ENCODE measurements at places on chromosomes 13 and 19.
A peak's percentile ranks its signal among the peaks of the same experiment; 100 is the strongest.

DNA sequence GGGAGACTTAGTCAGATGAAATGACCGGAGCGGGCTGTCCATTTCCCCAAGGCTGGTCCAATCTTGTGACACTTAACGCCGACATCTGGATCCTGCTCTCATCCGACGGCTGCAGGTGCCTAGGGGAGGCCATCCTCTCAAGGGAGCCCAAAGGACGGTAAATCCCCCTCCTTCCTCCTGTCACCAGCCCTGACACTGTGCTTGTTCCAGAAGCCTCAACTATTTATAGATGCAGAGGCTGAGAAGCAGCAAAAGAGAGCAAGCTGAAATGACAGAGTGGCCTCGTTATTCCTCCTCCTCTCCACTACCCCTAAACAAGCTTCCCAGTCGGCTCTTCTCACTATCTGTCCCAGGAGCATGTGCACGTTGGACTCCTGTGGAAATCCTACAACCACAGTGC, 533.7 kb downstream of the LIG4 start:
- no peak for DNase-seq

- no peak for DNase-seq
These were observed 7.6 kb upstream of the CABP5 start for GRCh38 chr19:48051335-48052033.

GRCh38 chr13:90565985-90566713, 781.3 kb upstream of the MIR17HG start:
- no peak for DNase-seq

GRCh38 chr19:41927497-41928192, 604 bp downstream of the ERFL start:
- DNase-seq = no peak

DNA sequence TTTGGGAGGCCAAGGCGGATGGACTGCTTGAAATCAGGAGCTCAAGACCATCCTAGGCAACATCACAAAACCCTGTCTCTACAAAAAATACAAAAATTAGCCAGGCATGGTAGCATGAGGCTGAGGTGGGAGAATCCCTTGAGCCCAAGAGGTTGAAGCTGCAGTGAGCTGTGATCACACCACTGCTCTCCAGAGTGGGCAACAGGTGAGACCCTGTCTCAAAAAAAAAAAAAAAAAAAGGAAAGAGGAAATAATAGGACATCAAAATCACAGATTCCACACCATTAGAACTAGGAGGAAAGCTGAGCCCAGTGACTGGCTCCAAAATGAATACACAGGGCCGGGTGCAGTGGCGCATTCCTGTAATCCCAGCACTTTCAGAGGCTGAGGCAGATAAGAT, 3.2 kb upstream of the ZNF8 start:
- DNase-seq = no peak

DNA sequence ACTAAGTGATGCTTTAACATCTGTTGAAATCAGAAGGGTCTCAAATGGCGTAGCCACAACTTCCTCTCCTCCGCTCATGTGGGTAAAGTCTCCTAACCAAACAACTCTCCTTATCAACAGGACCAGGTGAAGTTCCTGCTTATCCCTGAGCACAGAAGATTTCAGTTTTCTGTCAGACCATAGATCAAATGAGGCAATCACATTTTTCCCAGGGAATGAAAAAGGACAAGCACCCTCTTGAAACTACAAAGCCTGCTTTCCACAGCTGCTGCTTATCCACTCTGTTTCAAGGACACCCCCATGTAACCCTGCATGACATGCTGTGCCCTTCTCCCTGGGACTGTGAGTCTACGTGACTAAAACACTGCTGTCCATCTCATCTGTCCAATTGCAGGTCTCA, 788.3 kb upstream of the SLITRK5 start:
- DNase-seq = no peak

- DNase-seq = no peak
These were observed 34.5 kb downstream of the TSC22D1 start for GRCh38 chr13:44541601-44542000.

DNA sequence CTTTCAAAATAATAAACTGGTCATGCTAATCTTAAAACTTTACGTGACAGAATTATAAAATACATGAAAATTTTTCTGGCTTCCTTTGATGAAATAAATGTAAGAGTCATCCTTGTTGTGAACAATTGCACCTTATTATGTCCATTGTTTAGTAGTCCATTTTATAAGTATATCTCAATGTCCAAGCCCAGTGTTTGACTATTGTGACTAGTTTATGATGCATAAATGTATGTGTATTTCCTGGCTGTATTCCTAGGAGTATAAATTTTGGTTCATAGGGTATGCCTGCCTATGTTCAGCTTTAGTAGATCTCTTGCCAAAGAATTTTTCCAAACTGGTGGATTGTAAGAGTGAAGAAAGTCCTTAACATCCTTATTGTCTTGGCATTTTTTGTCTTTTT, 2895.5 kb upstream of the PCDH20 start:
- DNase-seq = no peak

DNA sequence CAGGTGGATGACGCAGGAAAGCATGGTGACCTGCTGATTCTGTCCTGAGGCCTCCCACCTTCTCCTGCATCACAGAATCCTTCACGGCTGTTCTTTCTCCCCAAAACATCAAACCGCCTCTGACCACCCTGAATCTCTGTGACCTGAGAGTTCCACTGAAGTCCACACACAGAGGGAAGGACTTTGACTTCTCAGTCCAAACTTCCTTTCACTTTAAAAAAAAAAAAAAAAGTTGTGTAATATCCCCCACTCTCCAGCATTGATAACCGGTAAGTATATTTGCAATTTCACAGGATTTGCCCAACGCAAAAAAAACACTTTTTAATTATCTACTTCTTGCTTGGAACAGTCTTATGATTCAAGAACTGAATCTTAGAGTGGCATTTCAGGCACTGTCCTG, 259.5 kb upstream of the IRS2 start:
- DNase-seq = no peak

DNA sequence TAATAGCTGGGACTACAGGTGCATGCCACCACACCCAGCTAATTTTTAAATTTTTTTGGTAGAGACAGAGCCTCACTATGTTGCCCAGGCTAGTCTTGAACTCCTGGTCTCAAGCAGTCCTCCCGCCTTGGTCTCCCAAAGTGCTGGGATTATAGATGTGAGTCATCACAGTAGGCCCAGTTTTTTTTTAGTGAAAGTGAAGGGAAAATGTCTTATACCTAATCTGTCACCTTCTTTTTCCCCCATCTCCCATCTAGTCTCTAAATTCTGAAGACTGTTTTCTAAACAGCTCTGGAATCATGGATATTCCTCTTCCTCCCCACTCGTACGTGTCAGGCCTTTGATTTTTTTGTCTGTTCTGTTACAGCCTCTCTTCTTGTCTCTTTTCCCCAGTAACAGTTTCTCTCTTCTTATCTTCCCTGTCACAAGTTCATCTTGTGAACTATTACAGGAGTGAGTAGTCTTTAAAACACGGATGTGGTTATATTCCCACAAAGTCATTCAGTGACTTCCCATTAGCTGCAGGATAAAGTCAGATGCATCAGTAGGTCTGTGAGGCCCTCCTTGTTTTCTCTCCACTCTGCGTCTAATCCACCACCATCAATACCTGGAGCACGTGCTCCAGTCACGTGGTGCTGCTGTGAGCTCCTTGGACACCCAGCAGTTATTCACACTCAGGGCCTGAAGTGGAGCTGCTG, 2.9 kb downstream of the CDC16 start:
- no peak for DNase-seq

DNA sequence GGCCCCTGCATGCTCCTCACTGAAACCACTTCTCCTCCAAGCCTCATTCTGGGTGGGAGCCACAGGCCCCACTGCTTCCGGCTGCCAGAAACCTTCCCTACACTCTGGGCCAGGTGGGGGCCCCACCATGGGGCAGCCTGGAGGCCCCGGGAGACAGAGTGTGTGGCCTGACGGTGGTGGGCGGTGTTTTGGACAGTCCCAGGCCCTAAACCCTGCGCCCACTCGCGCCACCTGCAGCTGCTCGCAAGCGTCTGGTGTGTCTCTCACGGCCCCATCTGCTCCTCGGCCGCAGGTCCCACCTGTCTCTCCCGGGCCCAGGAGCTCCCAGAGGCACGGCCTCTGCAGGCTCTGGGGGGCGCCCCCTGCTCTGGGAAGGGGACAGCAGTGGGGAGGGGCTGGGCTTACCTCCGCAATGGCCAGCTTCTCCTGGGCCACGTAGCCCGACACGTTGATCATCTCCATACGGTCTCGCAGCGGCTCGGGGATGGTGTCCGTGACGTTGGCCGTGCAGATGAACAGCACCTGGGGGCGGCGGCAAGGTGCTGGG, 5.6 kb downstream of the RPL36 start:
- DNase-seq = no peak

DNA sequence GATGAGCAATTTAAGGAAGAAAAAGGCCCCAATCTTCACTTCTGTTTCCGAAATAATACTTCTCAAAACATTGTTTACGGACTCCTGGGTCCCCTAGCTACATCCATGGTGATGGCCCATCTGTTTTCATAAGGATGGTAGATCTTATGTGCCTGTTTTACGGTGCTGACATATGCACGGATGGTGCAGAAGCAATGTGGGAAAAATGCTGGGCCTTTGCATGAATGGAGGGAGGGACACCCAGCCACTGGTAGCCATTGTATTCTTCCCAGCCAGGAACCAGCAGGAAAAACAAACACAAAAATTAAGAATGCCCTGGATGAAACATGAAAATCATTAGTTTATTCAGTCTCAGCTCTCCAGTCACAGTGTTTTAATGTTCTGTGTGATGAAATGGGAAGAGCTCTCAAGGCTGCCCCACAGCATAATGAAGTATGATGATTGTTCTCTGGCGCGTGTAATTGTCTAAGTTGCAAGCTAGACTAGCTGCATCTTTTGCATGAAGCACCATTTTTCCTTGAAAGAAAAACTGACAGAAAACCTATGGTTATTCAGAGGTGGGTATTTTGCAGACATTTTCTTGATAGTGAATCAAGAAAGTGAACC, 1201.1 kb upstream of the SLC10A2 start:
- DNase-seq = no peak

DNA sequence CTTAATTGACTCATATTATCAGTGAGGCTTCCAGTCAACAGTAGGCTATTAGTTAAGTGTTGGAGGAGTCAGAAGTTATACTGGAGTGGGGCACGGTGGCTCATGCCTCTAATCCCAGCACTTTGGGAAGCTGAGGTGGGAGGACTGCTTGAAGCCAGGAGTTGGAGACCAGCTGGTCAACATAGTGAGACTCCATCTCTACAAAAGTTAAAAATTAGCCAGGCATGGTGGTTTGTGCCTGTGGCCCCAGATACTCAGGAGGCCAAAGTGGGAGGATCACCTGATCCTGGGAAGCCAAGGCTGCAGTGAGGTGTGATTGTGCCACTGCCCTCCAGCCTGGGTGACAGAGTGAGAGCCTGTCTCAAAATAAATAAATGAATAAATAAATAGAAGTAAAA, 53.2 kb downstream of the COMP start:
- no peak for DNase-seq

DNA sequence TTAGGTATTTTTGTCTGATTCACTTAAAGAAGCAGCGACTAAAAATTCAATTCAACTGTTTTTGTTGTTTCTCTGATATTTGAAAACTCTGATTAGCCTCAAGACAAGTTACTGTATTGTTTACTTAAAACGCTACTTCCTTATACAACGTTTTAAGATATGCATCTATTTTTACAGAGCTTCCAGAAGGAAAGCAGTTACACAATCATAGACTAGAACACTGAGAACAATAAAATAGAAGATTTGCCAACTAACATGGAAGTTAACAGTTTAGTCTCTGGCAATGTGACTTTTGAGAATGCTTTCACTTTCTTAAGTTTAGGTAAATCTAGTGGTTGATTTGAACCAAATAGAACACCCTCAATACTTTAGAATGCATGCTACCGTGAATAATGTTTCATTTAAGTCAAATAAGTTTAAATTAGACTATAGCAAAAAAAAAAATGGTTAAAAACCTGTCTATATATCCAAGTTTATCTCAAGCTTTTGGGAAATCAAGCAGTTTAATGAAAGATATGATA, 614.8 kb downstream of the DACH1 start:
- DNase-seq = no peak

GRCh38 chr13:40315416-40316064, 350.9 kb downstream of the FOXO1 start:
- DNase-seq = no peak

DNA sequence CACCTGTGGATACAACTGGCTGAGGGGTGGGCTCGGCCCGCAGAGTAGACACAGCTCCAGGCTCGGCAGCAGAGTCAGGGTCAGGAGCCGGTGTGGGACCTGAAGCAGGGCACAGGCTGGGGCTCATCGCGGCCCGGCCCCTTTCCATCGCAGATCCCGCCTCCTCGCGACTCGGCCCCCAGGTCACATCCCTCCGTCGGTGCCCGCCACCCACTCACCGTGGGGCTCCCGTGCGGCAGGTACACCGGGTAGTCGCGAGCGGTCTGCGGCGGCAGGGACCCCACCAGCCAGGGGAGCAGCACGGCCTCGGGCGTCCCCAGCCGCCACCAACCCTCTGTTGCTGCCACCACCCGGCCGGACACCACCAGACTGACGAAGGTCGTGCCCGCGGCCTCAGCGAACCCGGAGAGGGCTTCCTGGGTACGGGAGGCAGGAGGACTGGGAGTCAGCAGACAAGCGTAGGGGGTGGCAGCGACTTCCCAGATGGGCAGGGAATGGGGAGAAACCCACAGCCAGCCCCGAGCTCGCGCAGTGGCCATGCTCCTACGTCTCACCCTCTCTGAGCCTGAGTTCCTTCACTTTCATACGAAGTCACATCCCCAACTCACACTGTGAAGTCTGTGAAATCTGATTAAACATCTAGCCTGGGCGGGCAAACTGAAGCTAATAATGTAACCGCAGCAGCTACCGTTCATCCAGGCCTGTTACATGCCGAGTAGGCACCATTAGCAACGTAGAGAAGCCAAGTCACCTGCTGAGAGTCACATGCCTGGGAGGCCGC, 3.7 kb downstream of the FUZ start:
- DNase-seq = peak; percentile 66

DNA sequence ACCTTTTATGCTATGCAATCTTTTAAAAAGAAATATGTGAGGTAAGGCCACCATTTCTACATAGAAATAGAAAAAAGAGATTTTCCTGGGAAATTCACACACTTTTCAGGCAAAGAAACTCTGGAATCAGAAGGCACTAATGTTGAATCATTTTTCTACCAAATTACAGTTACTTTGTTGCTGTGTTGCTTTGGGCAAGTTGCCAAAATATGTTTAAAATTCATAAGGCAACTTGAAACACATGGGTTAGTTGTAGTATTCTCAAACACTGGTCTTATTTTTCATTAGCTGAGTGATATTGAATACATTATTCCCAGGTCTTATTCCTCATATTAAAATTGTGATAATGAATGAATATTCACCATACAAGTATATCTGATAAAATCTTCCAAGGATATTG, 195.0 kb upstream of the SLITRK1 start:
- no peak for DNase-seq

DNA sequence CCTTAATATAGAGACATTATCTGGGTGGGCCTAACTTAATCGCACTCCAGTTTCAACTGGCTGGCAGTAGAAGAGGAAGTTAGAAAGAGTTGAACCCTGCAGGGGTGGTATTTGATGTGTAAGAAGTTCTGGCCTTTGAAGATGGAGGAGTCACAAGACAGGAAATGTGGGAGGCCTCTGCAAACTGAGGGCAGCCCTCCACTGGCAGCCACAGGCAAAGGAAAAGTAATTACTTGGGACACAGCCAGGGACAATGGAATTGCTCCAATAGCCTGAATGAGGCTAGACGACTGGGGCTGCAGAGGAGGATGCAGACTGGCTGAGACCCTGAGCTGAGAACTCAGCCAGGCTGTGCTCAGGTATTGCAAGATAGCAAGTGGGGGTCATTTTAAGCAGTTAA, 703.3 kb upstream of the ARGLU1 start:
- peak; percentile 12 for DNase-seq

All from hepatic stellate cell (primary cell).